ENCODE measurements at places on chromosomes 1 and 21.

- DNase-seq, result no peak
Measured at GRCh38 chr1:39354572-39354971, 136.9 kb upstream of the BMP8A start.

DNA sequence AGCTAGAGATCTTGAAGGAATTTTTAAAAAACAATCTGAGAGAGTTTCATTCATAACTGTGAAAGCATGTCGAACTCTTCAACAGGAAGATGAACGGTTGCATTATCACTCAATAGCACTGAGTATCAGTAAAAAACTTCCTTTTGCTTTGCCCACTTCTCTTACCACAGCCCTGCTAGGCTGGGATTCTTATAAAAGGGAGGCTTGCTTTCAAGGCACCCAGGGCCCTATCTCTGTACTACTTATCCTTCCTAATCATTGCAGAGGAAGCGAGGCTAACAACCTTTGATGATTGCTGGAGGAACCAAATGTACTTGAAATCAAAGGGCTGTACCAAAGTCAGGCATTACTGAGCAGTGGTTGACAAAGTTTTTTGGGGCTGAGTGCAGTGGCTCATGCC is 71.2 kb downstream of the SNRPE start:
- DNase-seq, result no peak

- DNase-seq, result no peak
Measured at GRCh38 chr1:23194119-23194984, 22.9 kb downstream of the HTR1D start.

GRCh38 chr1:202750024-202750423 is 39.8 kb upstream of the SYT2 start:
- DNase-seq, result no peak

DNA sequence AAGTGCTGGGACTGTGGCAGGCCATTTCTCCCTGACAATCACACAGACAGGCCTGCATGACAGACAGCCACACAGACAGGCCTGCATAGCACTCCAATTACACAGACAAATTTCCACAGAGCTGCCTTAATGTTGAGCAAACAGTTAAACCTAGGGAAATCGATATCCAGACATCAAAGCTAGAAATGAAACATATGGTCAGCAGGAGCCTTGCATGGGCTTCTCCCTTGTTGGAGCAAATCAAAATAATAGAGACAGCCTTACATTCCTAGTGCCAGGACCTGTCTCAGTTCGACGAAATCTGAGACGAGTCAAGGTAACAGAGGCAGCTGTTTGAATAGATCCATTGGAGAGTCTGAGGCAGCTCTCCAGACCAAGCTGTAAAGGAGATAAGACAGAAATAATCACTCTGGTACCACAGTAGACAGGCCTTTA is 42.4 kb downstream of the OLFML3 start:
- DNase-seq, result no peak

DNA sequence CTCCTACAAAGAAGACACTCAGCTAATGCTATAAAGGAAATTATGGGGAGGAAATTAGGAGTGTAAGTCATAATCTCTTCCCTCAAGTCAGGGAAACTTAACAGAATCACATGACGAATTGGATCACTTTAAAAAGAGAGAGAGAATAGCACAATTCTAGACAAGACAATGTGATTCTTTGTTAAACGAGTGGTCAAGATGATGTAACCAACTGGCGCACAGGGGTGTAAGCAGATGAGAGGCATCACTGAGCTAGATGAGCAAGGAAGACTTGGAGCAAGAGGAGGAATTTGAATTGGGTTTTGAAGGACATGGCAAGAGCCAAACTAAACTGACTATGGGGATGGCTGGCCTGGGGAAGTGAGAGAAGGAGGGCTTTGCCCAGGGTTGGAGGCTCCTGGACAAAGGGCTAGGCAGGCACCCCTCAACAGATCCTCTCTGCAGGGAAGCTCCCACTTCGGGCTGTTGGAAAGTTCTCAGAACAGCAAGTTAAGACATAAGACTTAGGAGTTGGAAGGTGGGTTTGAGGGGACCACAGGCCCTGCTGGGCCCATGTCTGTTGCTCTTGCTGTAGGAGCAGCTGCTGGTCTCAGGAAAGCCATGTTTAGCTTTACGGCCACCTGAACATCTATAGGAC is 123.9 kb upstream of the GRIK3 start:
- no peak for DNase-seq

- DNase-seq, result no peak
Measured at GRCh38 chr1:109204484-109204883, 9.2 kb upstream of the SARS1 start.

DNA sequence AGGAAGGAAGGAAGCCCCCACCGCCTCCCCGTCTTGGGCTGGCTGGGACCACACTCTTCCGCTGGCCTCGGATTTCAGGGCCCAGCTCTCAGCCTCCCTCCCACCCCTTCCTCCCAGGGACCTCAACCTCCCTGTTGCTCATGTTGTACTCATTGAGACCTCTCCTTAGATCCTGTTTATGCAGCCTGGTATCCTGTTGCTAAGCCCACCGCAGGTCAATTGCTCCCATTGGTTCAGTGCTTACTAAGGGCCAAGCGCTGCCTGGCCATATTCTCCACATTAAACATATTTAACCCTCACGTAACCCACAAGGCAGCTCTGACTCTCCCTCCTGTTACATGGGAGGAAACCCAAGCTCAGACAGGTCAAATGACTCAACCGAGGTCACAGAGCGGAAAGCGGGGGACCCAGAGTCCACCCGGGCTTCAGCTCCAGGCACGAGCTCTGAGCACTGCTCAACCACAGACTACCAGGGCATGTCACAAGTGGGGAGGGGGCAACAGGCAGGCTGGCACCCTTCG is 23.2 kb upstream of the H6PD start:
- no peak for DNase-seq

GRCh38 chr1:29309621-29310020 is 73.3 kb downstream of the PTPRU start:
- DNase-seq, result no peak

- DNase-seq, result no peak
Measured at GRCh38 chr21:32413015-32413504, 554 bp downstream of the EVA1C start.

DNA sequence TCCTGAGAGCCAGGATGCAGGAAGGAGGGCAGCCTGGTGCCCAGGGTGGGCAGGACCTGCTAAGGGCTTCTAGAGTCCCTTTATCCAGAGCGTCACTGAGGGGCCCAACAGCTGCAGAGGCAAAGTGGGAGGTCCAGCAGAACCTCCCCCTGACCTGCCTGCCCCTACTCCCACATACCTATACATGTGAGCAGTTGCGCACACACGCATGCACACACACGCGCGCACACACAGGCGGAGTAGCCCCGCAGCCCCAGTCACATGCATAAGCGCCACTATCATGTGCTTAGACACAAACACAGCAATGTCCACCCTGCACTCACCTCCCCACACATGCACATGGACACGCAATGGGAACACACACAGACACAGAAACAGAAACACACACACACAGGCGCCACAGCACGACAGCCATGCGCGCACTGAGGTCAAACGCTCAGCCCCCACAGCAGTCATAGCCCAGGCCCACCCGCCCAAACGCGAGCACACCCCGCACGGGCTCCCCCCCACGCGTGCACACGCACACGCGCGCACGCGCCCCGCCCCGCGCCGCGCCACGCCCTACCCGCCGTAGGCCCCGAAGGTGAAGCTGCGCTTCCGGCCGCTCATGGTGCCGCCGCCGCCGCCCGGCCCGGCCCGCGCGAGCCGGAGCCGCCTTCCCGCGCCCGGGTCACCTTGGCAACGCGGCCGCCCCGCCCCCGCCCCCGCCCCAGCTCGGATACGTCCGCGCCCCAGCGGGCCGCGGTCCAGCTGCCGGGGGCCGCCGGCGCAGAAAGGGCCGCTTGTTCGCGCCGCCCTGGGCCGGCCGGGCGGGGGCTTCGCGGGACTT is 17.7 kb downstream of the RAP1GAP start:
- peak; percentile 17 for DNase-seq

GRCh38 chr1:231058416-231059109 is 18.5 kb upstream of the FAM89A start:
- no peak for DNase-seq

DNA sequence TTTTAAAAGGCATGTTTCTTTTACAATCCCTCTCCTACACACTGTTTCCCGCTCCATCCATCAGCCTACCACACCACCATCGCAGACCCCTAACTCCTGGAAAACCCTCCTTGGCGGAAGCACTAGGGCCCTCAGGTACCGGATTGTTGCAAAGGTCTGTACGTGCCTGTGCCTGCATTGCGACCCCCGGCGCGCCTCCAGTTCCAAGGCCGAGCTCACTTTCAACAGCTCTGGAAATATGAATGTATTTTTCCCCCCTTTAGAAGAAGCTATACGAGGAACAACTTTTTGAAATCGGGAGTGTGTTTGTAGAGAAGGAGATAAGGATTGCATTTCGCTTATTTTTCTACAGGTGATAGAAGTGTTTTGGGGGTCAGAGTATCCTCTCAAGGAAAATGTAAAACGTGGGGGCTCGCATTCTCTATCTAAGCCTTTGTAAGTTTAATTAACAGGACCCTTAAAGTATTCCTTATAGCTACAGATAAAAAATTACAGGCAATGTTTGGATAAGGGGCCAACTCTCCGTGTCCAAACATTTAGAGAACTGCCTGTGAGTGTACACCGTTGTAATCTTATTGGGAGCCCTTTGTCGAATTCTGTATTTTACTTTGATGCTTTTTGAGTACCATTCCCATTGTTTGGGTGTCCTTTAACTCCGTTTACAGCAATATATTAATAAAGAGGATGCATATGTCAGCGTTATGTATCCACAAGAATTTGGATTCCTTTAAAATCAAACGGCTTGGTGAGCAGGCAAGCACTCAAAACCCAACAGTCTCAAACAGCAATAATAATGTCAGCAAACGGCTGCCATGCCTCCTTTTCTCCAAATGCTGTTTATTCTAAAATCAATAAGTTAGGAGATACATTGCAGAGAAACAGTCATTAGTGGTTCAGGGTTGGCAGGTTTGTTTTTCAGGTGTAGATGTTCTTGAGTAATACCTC is 5.9 kb downstream of the PRRX1 start:
- DNase-seq, result no peak

DNA sequence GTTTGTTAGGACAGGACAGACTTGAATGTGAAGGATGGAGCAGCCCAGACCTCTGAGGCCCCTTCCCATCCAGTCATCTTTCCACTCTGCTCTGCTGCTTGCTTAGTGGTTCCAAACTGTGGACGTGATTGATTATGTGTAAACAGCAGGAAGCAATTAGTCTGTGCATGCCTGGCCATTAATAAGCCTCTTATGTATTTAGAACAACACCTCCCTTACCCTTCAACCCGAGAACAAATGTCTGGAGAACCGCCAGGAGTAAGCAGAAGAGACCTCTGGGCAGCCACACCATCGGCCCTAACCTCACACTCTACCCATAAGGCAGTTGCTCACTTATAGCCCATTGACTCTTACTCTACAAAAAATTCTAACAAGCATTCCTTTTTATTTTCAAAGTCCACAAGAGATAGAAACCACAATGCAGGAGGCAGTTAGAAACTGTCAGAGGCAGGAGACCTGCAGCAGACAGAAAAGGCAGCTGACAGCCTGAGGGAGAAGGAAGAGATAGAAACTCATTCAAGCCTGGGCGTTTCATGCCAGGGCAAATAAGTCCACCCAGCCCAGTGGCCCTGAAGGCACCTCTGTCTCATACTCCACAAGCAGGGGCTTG is 5.8 kb upstream of the EPHA8 start:
- DNase-seq, result no peak

DNA sequence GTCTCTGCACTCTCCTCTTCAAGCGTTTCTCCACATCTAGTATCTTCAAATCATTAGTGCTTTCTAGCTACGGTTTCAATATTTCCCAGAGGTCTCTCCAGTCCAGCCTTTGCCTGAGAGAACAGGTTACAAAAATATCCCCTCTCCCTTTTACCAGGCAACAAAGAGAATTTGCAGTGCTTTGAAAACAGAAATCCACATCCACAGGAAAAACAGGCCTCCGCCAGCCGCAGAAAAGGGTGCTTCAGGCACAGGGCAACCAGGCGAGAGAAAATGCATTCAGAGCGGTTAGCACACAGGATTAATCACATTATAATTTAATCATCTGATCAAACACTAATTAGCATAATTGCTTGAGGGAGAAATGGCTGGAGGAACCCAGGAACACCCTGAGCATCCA is 13.8 kb downstream of the DSCAM start:
- no peak for DNase-seq

DNA sequence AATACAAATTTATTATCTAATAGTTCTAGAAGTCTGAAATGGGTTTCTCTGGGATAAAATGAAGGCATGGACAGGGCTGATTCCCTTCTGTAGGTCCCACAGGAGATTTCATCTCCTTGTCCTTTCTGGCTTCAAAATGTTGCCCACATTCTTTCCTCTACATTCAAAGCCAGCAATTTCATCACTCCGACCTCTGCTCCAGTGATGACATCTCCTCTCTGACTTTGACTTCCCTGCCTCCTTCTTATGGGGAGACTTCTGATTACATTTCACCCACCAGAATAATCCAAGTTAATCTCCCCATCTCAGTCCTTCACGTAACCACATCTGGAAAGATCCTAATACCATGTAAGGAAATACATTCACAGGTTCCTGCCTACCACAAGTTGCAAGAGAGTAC is 358.0 kb upstream of the C1orf87 start:
- DNase-seq, result no peak

DNA sequence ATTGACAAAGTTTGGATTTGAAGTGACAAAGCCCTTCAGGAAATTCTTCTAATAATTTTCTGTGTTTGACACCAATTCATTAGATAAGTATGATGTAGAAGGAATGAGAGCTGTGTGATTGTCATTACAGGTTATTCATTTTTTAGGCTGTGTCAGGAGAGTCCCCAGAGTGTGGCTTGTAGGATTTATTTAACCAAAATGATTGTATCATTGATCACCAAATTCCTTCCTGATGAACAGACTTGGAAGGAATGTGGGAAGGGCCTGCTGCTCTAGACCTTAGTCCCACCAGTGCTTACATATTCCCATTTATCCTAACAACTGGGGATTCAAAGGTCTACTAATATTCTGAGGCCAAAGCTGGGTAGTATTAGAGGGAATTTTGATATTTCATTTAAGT is 383.3 kb upstream of the KAZN start:
- no peak for DNase-seq

DNA sequence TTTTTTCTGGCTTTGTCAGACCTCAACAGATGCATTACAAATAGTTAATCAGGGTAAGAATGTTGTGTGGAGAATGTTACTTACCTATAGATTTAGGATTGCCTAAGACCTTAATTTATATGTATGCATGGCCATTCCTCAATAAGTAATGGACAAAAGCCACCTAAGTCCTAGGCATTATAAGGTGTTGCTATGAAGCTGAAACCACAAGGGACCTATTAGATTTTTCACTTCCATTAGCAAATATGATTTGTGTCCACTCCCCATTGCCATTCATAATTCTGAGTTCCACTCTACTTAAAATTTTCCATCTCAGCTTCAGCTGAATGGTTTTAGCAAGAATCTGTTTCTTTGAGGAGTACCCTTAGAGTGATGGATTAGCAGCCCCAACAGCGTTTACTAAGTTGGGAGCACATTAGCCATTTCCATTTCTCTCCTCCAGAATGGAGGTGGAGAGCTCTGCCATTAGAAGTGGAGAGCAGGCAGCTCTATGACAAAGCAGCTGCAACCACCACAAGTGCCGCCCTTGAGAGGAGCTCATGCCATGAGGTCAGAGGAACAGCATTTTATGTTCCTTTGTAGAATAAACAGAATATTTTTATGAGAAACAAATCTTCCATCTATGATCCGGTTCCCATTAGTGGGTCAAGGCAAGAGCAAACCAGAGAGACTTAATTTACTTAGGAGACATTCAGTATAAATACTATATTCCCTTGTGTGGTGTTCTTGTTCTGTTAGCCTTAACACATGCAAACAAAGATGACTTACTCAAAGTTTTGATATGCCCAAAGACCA is 28.9 kb upstream of the C1orf87 start:
- DNase-seq, result no peak

GRCh38 chr1:3879099-3879498 is 21.0 kb downstream of the C1orf174 start:
- no peak for DNase-seq

- peak; percentile 26 for DNase-seq
Measured at GRCh38 chr1:198088360-198089071, 68.3 kb upstream of the NEK7 start.

Data from T-helper 2 cell (primary cell).